Activated CD4-positive, alpha-beta T cell treated with anti-CD3 and anti-CD28 coated beads, Interleukin-2, amount 50 U/mL, for 16 hours (primary cell): ENCODE measurements at places on chromosomes 3 and 15.

DNA sequence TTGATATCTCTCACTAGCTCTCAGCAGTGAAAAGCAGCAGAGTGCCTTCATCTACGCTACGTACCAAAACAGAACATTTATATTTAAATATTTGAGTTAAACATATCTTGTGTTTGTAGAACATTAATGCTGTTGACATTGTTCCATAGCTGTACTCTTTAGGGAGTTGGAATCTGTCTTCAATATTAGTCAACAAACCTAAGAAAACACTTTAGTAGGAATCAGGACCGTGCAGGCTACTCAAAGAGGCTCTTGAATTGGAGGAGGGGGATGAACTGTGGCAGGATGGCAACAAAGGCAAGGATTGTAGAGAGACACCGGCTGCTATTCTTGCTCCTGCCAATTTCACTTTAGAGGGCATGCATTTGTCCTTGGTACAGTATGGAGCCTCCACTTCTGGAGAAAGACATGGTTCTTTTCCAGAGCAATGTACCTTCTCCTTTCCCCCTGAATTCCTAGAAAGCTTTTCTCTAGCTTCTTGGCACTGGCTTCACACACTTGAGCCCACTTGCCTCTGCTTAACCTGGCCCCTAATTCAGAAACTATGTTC is 265.9 kb downstream of the CD47 start:
- DNase-seq, result no peak

DNA sequence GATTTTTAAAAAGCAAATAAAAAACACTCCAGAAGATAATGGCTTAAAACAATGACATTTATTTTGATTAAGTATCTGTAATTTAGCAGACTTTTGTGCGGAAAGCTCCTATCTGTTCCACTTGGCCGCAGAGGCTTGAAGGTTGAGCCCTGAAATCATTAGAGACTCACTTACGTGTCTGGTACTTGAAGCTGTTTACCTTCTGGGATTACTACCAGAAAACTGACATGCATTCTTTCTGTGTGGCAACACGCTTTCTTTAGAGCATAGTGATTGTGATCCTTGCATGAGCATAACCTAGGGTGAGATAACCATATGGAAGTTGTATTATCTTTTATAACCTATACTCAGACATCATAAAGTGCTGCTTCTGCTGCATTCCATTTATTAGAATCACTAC is 298.5 kb downstream of the SI start:
- DNase-seq, result no peak

DNA sequence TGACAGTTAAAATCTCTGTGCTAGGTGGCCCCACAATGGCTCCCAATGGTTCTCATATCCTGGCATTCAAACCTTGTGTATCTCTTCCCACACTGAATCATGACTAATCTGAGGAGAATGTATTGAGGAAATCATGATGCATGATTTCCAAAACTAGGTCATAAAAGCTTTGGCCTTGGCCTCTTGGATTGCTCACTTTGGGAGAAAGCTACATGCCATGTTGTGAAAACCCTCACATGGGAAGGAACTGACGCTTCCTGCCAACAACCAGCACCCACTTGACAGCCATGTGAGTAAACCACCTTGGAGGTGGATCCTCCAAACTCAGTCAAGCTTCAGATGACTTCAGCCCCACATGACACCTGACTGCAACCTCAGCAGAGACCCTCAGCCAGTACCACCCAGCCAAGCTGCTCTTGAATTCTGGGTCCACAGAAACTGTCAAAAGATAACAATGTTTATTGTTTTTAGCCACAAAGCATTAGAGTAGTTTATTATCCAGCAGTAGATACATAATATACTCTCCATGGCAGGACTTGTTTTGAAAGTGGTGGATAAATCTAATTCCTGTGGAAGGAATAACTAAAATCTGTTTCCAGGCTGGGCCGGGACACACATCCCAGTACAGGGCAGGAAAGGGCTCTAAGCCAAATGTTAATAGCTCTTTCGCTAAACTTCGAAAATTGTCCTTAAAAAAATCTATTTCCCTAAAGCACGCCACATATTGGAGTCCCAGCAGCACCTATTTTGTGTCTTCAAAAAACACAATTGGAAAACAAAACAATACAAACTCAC is 1.0 kb upstream of the ZNF620 start:
- DNase-seq, result peak; percentile 8

DNA sequence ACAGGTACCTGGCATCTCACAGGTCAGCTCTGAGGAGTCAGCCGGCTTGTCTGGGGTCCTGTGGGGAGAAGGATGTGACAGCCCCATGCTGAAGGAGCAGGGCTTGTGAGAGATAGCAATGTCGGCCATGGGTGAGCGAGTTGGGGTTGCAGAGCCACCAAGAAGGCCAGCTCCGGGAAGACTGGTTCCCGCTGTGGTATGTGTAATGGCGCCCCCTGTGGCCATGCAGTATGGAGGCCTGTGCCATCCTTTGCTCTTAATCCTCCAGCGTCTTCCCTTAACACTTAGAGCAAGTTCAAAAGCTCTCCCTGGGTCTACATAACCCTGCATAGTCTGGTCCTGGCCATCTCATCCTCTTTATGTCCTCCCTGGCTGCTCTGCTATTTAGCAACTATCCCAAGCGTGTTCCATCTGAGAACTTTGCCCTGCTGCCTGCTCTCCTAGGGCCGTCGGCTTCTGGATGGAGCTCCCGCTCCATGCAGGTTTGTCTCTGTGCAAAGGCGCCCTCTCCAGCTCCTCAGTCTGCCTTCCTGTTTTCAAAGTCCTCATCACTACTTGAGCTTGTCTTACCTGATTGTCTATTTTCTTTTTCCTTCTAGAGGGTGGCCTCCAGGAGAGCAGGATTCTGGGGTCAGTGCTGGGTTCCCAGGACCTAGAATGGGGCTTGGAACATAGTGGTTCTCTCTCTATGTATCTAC is 40.8 kb upstream of the IQCF6 start:
- no peak for DNase-seq

GRCh38 chr3:85151555-85151954 is 192.8 kb downstream of the CADM2 start:
- no peak for DNase-seq

DNA sequence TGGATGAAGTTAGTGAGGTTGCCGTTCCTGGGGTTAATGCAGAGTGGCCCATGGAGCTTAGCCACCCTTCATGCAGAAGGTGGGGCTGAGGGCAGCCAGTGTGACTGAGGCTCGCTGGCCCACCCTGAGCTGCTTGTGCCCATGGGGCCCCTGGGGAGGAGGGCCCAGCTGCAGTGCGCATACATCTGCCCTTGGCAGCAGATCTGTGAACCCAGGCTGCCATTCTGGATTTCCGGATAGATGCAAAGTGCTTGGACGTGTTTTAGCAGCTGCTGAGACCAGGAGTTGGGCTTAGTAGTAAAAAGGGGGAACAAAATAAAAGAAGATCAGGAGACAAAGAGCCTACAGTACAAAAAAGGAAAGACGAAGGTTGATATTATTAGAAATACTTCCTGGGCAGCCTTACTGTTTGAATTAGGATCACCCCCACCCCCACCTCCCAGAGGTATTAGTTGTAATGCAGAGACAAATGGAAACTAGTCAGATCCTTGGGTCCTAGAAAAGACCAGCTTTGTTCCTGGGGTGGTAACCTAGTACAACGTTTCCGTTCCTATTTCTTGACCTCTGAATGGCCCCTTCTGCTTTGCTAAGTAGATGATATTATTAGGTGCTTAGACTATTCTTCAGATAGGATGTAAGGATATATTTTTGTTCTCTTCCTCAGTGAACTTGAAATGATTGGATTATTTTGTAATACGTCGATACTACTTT is 70.2 kb downstream of the IGF1R start:
- DNase-seq, result no peak

DNA sequence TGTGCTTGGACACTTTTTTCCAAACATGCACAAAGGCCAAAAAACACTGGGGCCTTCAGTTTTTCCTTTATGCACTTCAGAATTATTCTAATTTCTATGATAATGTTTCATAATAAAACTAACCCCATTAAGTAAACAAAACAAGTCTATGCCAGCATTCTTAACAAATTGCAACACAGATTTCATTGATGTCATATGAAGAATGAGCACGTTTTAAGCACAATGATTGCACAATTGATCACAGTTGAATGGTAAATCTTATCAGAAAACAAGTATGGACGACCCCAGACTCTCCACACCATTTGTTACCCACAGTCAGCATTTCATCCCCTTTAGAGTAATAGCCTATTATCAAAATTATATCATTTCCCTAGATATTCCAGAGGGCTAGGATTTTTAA is 46.7 kb upstream of the PROK2 start:
- DNase-seq, result no peak

GRCh38 chr3:52857864-52858263 is 23.0 kb upstream of the MUSTN1 start:
- DNase-seq, result no peak

DNA sequence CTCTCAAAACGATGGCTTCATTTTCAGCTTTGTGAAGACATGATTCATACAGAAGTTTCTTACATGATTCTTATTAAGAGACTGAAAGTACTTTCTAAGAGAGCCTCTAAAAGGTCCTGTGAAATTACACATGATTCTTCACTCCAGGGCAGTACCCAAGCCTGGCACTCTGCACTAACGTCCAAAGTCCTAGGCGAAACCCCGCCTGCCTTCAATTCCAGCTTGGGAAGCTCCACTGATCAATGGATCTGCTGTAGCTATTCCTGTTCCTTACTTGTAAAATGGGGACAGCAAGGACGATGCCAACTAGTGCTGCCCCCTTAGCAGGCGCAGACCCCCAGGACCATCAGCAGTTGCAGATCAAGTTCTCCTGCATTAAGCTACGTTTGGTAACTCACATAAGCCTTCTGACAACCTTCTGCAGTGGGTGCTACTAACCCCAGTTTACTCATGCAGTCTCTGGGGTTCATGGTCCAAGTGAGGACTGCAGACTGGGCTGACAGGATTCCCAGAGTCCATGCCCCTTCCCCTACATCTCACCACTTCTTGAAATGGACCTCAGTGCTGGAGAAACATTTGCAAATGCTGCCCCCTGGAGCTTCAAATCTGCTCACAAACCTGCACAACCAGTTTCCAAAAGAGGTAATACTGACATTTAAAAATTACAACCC is 10.6 kb downstream of the CHCHD4 start:
- DNase-seq, result no peak

DNA sequence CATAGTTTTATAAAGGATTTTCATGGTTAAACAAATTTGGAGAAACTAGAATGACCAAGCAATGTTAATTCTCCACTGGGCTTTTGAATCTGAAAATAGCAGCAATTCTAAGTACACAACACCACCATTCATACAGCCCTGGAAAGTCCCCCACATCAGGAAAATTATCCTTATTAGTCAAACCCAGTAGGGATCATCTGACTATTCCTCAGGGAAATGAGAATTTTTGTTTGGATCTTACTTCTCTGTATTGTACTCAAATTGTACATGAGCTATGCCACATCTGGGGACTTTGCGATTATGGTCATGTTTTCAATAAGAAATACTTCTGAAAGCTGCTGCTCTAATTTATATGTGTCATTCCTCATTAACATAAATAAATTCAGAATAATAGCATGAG is 46.0 kb downstream of the RARB start:
- no peak for DNase-seq

DNA sequence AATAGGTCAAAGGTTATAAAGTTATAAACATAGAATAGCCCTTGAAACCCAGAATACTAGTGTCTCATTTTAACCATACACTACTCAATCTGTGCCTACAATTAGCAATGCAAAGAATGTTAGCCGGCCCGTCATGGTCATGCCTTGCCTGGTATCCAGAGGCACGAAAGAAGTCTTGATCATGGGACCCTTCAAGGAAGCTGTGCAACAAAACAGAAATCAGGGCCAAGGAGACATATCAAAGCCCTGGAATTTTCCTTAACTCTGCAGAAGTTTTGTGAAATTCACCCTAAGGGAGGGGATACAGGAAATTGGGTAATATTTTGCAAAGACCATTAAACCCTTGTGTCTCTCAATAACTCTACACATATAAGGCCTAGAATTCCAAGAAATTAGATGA is 482.4 kb downstream of the ROBO1 start:
- DNase-seq, result no peak

DNA sequence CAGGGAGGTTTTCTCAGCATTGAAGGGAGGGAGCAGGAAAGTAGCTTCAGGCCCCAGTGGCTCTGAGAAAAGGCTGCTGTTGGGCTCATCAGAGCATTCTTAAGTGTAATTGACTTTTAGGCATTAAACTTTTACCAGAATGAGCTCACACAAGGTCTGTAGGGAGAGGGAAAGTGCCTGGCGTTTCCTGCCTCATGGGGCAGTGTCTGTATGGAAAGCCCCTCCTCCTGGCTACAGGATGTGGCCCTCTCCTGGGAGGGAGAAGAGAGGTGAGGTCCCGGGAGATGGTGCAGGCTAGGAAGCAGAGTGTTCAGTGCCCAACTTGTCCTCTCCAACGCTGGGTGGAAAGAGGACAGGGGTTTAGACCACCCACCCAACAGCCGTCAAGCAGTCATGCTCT is 21.3 kb upstream of the SCN10A start:
- no peak for DNase-seq

DNA sequence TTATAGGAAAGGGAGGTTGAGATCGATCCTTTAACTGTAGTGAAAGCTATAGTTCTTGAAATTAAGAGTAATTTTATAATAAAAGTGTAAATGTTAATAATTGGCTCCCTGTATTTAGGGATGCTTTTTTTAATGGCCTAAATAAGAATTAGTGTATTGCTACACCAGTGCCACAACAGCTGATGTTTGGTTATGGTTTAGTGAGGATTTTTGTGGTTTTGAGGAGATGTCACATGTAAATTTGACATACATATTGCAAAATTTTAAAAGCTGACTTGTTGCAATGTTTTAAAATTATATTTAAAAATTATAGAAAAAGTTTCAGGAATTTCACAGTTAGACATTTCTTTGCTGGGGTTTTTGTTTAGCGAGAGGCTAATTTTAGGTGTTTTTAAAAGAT is 3.9 kb downstream of the TSC22D2 start:
- no peak for DNase-seq

GRCh38 chr3:186976837-186977750 is 46.8 kb downstream of the ST6GAL1 start:
- no peak for DNase-seq
